ENCODE measurements at places on chromosomes 12 and 14.

DNA sequence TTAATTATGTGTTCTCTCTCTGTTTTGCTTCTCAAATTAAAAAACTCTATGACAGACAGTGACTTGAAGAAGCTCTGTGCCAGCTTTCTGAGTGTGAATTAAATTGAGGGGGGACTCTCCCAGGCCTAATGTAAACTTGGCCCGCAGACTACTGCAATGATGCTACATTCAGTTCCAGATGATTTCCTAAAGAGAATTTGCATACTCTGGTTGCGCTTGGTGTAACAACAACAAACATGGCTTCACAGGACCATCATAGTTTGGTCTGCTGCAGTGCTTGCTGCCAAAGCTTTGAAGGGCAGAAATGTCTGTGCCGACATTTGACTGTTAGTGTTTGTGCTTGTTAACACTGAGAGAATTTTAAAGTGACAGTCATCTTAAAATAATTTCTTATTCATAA lies 25.0 kb downstream of the CFAP54 start:
- DNase-seq, result no peak

- no peak for DNase-seq
Observed at GRCh38 chr12:119151445-119152026, 27.2 kb upstream of the HSPB8 start.

- DNase-seq, result no peak
Observed at GRCh38 chr12:116520801-116521471, 38.2 kb upstream of the MAP1LC3B2 start.

DNA sequence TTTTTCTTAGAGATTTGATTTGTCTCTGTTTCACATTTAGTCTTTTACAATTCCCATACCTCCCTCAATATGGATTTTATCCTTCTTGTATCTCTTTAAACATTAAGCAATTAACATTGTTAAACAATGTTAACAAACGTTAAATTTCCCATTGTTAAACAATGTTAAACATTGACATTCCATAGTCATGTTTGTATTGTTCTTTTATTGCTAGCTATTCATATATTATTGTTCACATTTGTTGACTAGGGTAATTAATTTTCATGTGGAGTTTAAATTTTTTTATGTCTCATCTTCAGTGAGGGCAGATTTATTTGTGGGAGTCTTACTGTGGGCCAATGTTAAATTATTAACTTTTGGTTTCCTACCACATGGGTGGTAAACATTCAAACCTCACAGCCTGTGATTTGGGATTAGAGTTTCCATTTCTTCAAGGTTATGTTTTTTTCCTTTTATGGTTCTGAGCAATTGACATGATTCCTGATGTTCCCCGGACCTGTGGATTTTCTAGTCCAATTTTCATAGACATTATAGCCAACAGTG lies 294.3 kb downstream of the ALG10B start:
- no peak for DNase-seq

DNA sequence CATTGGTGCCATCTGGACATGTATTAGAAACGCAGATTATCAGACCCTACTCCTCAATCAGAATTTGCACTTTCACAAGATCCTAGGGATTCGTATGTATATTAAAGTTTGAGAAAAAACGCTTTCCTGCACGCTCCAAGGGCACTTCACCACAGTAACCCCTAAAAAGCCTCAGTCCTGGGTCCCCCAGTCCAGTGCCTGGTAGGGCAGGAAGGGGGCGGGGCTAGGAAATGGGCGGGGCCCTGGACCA lies 369 bp downstream of the DEPDC4 start:
- DNase-seq, result no peak

GRCh38 chr12:64633940-64634337 lies 23.6 kb downstream of the RASSF3 start:
- DNase-seq, result peak; percentile 47

DNA sequence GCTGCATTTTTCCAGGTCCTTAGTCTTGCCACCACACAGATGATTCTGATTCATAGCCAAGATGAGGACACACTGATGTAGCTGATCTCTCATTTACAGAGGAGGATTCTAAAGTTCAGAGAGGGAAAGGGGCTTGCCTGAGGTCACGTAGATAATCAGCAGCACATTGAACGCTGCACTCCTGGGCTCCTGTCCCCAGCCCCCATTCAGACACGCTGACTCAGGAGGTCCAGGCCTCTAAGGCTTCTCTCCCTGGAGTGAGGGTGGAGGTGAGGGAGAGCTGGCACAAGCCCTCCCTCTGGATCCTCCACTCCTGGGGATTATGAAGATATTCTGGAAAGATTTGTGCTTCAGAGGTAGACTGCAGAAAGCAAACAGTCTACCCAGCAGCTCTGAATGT lies 10.3 kb downstream of the NFATC4 start:
- no peak for DNase-seq

GRCh38 chr14:94018308-94018707 lies 7.8 kb upstream of the OTUB2 start:
- DNase-seq, result no peak

GRCh38 chr12:93657071-93657470 lies 20.1 kb upstream of the CRADD start:
- DNase-seq, result no peak

DNA sequence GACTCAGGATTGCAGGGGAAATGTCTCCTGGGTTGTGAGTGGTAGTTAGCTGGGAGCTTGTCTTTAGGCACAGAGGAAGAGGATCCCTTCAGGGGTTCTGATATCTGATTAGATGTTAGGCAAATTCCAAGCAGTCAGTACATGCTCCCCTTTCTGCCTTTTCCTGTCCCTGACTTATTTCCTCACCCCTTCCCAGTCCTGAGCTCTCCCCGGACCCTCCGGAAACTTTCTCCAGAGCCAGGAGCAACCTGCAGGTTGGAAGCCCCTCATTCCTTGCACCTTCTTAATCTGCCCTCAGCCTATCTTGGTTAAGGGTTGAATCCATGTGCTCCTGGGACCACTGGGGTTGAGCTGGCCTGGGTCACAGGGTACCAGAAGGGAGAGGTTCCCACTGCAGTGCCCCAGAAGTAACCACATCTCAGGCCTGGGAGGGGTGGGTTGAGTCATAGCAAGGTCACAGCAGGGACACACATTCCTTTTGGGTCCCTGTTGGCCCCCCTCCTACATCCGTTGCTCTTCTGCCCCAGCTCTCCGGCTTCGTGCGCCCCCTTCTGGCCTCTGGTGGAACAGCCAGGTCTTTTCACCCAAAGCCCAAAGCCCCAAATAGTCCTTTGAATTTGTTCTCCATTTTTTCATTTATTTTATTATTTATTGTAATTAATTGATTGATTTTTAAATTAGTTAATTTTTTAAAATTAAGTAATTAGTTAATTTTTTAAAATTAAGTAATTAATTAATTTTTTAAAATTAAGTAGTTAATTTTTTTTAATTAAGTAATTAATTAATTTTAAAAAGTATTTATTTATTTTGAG lies 1.8 kb downstream of the IGFBP6 start:
- peak; percentile 79 for DNase-seq

DNA sequence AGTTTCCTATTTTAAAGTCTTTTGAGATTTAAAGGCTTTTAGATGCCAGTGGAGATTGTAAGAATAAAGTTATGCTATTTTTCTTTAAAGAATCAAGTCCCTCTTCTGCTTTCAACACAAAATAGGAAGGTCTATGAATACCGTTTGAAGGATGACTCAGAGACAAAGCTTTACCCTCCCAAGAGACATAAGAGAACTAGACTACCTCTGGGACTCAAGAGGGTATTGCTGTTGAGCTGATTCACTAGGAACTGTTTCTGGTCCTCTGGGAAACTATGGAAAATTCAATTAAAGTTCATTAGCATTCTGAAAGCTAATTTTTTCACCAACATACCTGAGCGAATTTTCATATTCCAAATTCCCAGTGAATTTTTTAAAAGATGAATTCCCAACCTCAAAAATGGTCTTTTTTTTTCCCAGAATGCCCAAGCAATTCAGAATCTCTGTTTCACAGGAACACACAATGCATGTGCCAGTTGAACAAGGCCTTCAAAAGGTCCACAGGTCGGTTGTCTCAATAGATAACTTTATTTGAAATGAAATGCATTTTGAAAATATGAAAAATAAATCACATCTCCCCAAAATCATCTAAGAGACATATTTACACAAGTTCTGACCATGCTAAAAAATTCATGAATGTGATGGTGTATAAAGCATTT lies 6.5 kb downstream of the PHLDA1 start:
- DNase-seq, result no peak

GRCh38 chr14:66503532-66503931 lies 4.4 kb upstream of the GPHN start:
- DNase-seq, result no peak

- DNase-seq, result peak; percentile 91
Observed at GRCh38 chr14:68788996-68789820, 3.7 kb downstream of the ZFP36L1 start.

DNA sequence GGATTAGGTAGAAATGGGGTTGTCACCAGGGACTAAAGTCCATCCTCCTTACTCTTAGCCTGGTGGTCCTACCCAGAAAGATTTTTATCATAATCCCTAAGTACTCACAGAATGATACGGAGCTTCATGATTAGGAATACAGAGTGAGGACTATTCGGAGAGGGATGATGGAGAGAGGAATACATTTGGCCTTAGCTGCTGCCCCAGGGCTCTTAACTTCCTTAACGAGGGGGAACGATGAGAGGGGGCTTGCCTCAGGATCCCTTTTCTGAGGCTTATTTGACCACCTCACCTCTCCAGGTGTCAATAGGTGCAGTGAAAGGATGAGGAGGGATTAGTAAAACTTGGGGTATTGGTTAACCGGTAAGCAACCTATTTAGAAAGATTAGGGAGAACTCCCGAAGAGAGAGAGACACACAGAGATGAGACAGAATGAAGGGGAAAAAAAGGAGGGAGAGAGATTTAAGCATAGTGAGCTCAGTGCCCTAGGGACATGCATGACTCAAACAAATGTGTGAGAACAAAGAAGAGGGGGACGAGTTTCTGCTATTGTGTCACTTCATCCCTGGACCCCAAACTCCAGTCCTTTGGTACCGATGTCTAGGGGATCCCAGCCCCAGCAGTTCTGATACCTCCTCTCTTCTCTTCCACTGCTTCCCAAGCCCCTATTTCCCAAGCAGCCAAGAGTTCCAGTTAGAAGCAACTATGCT lies 1.1 kb downstream of the NFE2 start:
- DNase-seq, result no peak

- peak; percentile 32 for DNase-seq
Observed at GRCh38 chr12:47080725-47081502, 1.2 kb upstream of the AMIGO2 start.

- no peak for DNase-seq
Observed at GRCh38 chr12:103915306-103915705, 14.9 kb upstream of the HSP90B1 start.

Measured in T-cell (primary cell).